HEK293T (cell line): ENCODE measurements at places on chromosomes 11 and 22.

- DNase-seq: no peak
Observed at GRCh38 chr11:129373489-129373953, 2.1 kb upstream of the BARX2 start.

GRCh38 chr22:36860821-36861659 is at the start of gene NCF4:
TSS of gene NCF4 (plus strand) at chr22:36861006. CDS start at chr22:36861172, 166 bp downstream.
- DNase-seq: no peak

DNA sequence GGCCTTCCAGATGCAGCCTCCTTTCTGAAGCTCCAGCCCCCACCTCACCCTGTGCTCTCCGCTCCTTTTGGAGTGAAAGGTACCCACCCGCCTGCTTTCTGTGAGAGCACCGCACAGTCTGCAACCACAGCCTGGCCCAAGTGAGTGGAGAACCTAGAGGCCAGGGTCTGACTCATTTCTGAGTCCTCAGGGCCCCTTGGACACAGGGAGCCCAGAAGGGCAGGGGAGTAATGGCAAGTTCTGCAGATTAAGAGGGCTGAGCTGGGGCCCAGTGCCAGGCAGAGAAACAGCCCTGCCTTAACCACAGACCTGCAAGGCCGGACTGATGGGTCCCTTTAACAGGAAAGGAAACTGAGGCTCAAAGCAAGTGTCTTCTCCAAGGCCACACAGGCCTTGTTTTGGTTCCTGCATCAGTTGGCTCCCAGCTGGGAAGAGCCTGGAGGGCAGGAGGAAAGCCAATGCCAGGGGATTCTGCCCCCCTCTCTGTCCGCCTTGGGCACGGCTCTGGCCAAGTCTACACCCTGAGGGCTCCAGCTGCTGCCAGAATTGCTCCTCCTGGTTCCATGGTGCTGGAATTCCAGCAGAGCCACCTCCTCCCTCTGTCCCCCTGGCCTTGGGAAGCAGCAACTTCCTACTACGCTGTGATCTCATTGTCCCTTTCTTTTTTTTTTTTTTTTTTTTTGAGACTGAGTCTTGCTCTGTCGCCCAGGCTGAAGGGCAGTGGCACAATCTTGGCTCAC is 55.1 kb downstream of the CYTH4 start:
- no peak for DNase-seq

- DNase-seq: no peak
Observed at GRCh38 chr22:47784367-47784983, 1022.0 kb downstream of the TBC1D22A start.

DNA sequence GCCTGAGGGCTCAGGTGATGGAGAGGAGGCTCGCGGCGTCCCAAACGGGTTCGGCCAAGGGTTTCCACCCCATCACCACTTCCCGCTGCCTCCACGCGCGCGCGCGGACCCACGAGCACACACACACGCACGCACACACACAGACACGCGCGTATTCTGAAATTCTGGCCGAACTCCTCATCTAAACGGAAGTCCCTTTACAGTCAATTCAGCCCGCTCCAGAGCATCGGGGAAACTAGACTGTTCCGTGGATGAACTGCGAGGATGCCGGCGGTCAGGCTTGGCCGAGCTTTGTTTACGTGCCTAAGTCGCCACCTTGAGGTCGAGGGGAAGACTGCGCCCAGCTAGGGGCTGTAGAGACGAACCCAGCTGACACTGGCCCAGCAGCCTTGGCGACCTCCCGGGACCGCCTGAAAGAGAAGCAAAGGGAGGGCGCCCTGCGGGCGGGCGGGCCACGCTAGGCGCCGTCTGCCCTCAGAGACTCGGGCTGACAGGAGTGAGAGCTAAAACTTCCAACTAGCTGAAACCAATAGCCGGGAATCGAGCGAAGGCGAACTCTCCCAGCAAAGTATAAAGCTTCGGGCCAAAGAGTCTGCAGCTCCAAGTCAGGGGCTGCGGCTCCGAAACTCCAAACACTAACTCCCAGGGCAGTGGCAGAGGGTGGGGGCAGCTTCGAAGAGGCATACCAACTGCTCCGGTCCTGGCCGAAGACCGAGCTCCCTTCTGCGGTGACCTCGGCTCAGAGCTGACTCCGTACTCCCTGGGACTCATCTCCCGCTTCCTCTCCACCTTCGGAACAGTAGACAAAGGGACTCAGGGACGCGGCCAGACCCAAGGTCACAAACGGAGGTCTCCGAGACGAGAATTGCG is 124.7 kb upstream of the C11orf58 start:
- peak; percentile 84 for DNase-seq

DNA sequence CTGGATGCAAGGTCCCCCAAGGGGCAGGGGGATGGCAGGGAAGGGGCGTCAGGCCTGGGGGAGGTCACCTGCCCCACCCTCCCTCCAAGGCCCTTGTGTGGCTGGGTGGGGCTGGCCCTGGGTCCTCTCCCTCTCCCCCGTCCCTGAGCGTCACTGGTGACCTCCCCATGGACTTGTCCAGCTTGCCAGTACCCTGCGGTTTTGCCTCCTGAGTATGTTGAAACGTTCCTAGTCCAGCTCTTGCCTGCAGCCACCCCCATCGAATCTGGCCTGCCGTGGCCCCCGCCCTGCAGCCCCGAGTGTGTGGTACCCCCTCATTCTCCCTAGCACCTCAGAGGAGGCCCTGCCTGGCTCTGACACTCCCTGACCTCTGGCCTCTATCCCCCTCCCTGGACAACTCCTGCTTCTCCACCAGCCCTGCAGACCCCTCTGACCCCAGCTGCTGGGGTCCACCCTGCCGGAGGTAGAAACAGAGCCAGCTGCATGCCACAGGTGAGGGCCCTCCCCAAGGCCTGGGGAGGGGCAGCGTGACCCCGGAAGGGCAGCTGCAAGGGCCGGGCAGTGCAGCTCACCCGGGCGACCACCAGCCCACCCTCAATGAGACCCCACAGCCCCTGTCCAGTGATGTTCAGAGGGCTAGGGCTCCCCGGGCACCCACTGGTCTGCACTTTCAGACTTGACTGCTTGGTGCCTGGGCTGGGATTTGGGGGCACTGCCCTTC is 4.1 kb upstream of the MUC6 start:
- no peak for DNase-seq
